Stomach (tissue), 19 donors: ENCODE measurements at places on chromosomes 11 and 22. TPM values are rescaled to one million over a fixed set of nuclear protein-coding genes. Genes with fewer than 3 reads are reported as not detected.

- no peak for DNase-seq
- H3K4me1 ChIP-seq: no peaks in the 10 kb centered on the region
- H3K36me3 ChIP-seq: no peaks in the 10 kb centered on the region
- no peak overlapping the region for H3K27ac ChIP-seq
- H3K27me3 ChIP-seq: no peaks in the 10 kb centered on the region
Observed at GRCh38 chr11:39571081-39571480, 1888.4 kb downstream of the LRRC4C start.

GRCh38 chr11:5224538-5225479, 2.1 kb downstream of the HBB start:
- H3K27me3 ChIP-seq: no peaks in the 10 kb centered on the region
- no peaks in the 10 kb centered on the region for H3K36me3 ChIP-seq
- H3K4me1 ChIP-seq: no peaks in the 10 kb centered on the region
- DNase-seq: no peak
- H3K4me3 ChIP-seq: no peak overlapping the region

OR52N2 gene
- 1.4 TPM for polyA plus RNA-seq

SAA4 gene
- polyA plus RNA-seq: not detected

CDON gene
- 0.31 TPM for polyA plus RNA-seq

GRCh38 chr11:69609351-69609750, 31.6 kb upstream of the CCND1 start:
- no peak overlapping the region for H3K27ac ChIP-seq
- H3K27me3 ChIP-seq: peaks cover 15% of the 10 kb centered on the region
- H3K4me3 ChIP-seq: no peak overlapping the region
- no peaks in the 10 kb centered on the region for H3K36me3 ChIP-seq
- H3K4me1 ChIP-seq: no peaks in the 10 kb centered on the region

DNA sequence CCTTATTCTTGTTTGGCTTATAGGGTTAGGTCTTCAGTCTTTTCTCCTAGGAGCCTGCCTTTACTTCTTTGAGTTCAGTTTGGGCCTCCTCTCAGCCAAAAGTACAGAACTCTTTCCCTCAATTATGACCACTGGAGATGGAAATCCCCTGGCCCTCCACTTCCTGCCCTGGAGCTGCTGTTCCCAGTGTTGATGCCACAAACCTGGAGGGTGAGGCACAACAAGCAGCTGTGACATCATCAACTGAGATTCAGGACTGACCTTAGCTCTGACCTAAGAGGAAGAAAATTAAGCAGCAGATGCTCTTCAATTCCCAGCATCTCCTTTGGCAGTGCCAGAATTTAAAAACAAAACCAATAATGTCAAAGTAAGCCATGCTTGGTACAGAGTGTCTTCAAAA, 3.0 kb downstream of the ABTB2 start:
- no peaks in the 10 kb centered on the region for H3K36me3 ChIP-seq
- no peak overlapping the region for H3K4me3 ChIP-seq
- no peak for DNase-seq
- H3K27ac ChIP-seq: no peak overlapping the region
- H3K27me3 ChIP-seq: peaks cover 11% of the 10 kb centered on the region

- DNase-seq: no peak
- no peaks in the 10 kb centered on the region for H3K4me1 ChIP-seq
- no peaks in the 10 kb centered on the region for H3K36me3 ChIP-seq
- H3K27me3 ChIP-seq: peaks cover 12% of the 10 kb centered on the region
Observed at GRCh38 chr11:132318421-132319157, 948.2 kb downstream of the NTM start.

DNA sequence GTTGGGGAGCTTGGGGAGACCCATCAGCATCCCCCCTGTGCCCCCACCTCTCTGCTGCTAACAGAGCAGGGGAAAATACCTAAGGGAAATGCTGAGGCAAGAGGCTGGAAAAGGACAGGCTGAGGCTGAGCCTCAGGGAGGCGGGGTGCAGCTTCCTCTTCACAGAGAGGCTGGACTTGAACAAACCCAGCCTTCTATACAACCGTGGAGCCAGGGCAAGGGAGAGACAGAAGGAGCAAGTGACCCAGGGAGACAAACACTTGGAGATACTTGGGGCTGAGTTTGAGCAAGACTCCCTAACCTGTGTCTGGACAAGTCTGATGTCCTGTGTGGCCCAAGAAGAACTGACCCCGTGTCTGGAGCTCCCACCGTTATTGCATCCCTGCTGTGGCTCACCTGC, at the start of gene SLCO2B1:
Gene SLCO2B1 (plus strand): TSS at position 229 of the 400 bp plus-strand sequence. CDS start 275 bp downstream, outside the sequence.
- peaks cover 9% of the 10 kb centered on the region for H3K4me1 ChIP-seq
- H3K36me3 ChIP-seq: no peaks in the 10 kb centered on the region
- peak within 1 kb of the TSS; percentile 43 for H3K27ac ChIP-seq
- peak within 1 kb of the TSS; percentile 21 for H3K4me3 ChIP-seq

GRCh38 chr11:32576456-32576855, 7.2 kb upstream of the EIF3M start:
- no peak for DNase-seq
- no peak overlapping the region for H3K27ac ChIP-seq
- peaks cover 5% of the 10 kb centered on the region for H3K27me3 ChIP-seq
- H3K4me1 ChIP-seq: no peaks in the 10 kb centered on the region

RFPL2 gene
- polyA plus RNA-seq: not detected

GRCh38 chr11:26201411-26201810, 130.5 kb upstream of the ANO3 start:
- no peak overlapping the region for H3K27ac ChIP-seq
- no peak overlapping the region for H3K4me3 ChIP-seq
- no peaks in the 10 kb centered on the region for H3K27me3 ChIP-seq

DNA sequence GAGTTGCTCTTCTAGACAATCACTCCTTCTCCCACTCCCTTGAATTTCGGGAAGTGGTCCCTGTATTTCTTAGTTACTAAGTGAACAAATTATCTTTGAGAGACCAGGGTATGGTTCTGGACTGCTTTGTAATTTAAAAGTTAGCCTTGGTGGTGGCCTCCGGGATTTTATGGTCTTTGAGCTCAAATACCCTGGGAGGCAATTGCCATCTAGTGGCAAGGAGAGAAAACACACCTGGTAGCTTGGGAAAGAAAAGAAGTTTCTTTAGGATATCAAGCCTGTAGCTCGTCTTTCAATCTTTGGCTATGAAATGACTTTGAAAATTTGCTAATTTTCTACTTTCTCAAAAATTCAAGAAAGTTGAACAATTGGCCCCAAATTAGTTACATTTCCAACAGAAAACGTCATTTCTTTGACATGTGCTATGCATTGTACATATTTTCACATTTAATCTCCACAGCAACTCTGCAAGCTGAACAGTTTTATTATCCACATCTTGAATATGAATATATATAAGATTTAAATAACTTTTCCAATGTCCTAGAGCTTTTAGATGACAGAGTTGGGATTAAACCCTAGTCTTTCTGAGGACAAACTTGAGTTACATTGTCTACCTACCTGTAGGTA, 39.1 kb downstream of the MMP27 start:
- no peaks in the 10 kb centered on the region for H3K36me3 ChIP-seq
- no peak overlapping the region for H3K4me3 ChIP-seq
- no peaks in the 10 kb centered on the region for H3K4me1 ChIP-seq

- H3K4me3 ChIP-seq: no peak overlapping the region
- peak; percentile 85 for DNase-seq
- no peak overlapping the region for H3K27ac ChIP-seq
- H3K36me3 ChIP-seq: peaks cover 79% of the 10 kb centered on the region
- no peaks in the 10 kb centered on the region for H3K27me3 ChIP-seq
Observed at GRCh38 chr22:24325105-24325757, 54.6 kb downstream of the SPECC1L start.

NAALADL1 gene
- polyA plus RNA-seq: 10.0 TPM

KRTAP5-7 gene
- polyA plus RNA-seq: not detected

- no peaks in the 10 kb centered on the region for H3K36me3 ChIP-seq
- H3K27me3 ChIP-seq: peaks cover 20% of the 10 kb centered on the region
- peak within 1 kb of the TSS; percentile 71 for H3K4me3 ChIP-seq
- H3K27ac ChIP-seq: peak within 1 kb of the TSS; percentile 81
- peaks cover 18% of the 10 kb centered on the region for H3K4me1 ChIP-seq
Observed at GRCh38 chr11:122655527-122656072, at the start of gene UBASH3B. Gene UBASH3B, plus strand, starts transcription at chr11:122655722. Its CDS starts 328 bp downstream, at chr11:122656050.

DNA sequence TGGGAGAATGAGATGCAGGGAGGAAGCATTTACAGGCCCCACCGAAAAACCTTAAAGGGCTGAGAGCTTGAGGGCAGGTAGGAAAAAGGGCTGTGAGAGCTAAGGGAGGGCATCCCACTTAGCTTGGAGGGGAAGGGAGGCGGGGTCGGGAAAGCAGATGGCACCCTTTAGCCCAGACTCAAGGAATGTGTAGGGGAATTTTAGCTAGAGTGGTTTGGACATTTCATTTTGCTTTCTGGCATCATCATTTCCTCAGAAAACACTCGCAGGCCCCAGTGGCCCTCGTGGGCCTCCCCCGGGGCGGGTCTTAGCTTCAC, 846 bp upstream of the STIM1 start:
- H3K4me1 ChIP-seq: peaks cover 34% of the 10 kb centered on the region
- peak overlapping the region; percentile 90 for H3K4me3 ChIP-seq
- no peak for DNase-seq
- peak overlapping the region; percentile 99 for H3K27ac ChIP-seq

- no peaks in the 10 kb centered on the region for H3K36me3 ChIP-seq
- H3K4me1 ChIP-seq: no peaks in the 10 kb centered on the region
- no peak overlapping the region for H3K4me3 ChIP-seq
- no peaks in the 10 kb centered on the region for H3K27me3 ChIP-seq
- no peak overlapping the region for H3K27ac ChIP-seq
Observed at GRCh38 chr11:80816966-80817365, 1376.1 kb upstream of the TENM4 start.

DNA sequence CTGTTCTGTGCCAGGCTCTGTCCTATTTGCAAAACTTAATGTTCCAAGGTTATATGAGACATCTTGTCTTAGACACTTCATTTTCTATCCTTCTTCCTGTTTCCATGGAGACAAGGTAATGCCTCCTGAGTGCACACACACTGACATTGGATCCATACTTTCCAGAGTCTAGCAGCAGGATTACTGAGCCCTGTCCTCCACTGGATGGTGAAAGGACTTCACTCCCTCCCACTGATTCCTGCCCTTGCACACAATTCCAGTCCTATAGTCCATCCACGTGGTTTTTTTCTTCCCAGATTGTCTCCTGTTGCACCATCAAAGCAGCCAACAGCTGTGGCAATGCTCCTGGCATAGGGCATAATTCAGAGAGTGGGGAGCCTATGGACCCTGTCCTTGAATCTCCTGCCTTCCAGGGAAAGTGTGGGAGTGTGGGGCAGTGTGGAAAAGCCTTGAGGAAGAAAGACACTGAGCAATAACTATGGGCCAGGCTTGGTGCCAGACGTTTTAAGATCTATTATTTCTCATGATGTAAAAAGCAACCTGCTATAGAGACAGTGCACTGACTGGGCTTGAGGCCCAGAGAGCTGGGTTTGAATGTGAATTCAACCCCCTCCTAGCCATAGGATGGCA, 31.3 kb downstream of the SERPINH1 start:
- H3K27ac ChIP-seq: no peak overlapping the region
- no peaks in the 10 kb centered on the region for H3K36me3 ChIP-seq
- H3K4me3 ChIP-seq: no peak overlapping the region
- no peaks in the 10 kb centered on the region for H3K4me1 ChIP-seq
- DNase-seq: no peak
- H3K27me3 ChIP-seq: no peaks in the 10 kb centered on the region

GRCh38 chr11:74006743-74007304, 2.1 kb downstream of the UCP3 start:
- H3K27ac ChIP-seq: no peak overlapping the region
- no peaks in the 10 kb centered on the region for H3K27me3 ChIP-seq
- H3K4me1 ChIP-seq: peaks cover 31% of the 10 kb centered on the region
- peaks cover 15% of the 10 kb centered on the region for H3K36me3 ChIP-seq

GRCh38 chr11:28107191-28107749, 686 bp downstream of the KIF18A start:
- peak overlapping the region; percentile 91 for H3K27ac ChIP-seq
- no peaks in the 10 kb centered on the region for H3K27me3 ChIP-seq
- no peaks in the 10 kb centered on the region for H3K36me3 ChIP-seq
- H3K4me1 ChIP-seq: peaks cover 46% of the 10 kb centered on the region
- DNase-seq: no peak

- no peak overlapping the region for H3K27ac ChIP-seq
- DNase-seq: no peak
- no peaks in the 10 kb centered on the region for H3K36me3 ChIP-seq
- H3K4me1 ChIP-seq: peaks cover 24% of the 10 kb centered on the region
Observed at GRCh38 chr11:78298291-78298771, 109.6 kb downstream of the USP35 start.

- H3K27me3 ChIP-seq: no peaks in the 10 kb centered on the region
- H3K27ac ChIP-seq: no peak overlapping the region
- DNase-seq: no peak
- H3K4me1 ChIP-seq: no peaks in the 10 kb centered on the region
- no peaks in the 10 kb centered on the region for H3K36me3 ChIP-seq
- no peak overlapping the region for H3K4me3 ChIP-seq
Observed at GRCh38 chr11:116037861-116038260, 533.6 kb upstream of the CADM1 start.

DNA sequence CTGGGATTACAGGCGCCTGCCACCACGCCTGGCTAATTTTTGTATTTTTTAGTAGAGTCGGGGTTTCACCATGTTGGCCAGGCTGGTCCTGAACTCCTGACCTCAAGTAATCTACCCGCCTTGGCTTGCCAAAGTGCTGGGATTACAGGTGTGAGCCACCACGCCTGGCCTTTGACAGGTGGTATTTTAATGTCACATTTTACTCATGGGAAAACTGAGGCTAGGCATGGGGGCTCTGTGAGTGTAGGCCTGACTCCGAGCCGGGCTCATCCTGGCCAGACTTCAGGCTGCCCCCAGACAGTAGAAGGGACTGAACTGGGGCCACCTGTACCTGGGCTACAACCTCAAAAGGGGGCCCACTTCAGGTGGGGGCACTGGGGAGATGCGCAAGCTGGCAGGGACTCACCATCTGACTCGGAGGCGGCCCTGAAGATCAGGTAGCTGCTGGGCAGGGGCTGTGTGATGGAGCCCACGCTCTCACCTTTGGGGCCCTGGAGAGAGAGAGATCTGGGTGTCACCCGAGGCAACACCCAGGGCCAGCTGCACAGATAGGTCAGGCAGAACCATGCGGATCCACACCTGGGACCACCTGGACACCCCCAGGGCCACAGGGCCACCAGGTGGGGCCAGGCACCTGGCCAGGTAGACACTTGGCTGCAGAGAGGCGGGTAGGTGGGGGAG, 45.8 kb downstream of the OSBPL5 start:
- H3K4me3 ChIP-seq: no peak overlapping the region
- no peak overlapping the region for H3K27ac ChIP-seq
- no peaks in the 10 kb centered on the region for H3K27me3 ChIP-seq
- peaks cover 12% of the 10 kb centered on the region for H3K36me3 ChIP-seq
- no peak for DNase-seq
- peaks cover 13% of the 10 kb centered on the region for H3K4me1 ChIP-seq

MISFA gene
- 4.6 TPM for polyA plus RNA-seq

GRCh38 chr22:23889620-23890019, 4.6 kb upstream of the MIF start:
- no peaks in the 10 kb centered on the region for H3K36me3 ChIP-seq
- no peaks in the 10 kb centered on the region for H3K27me3 ChIP-seq
- DNase-seq: peak; percentile 40
- peaks cover 27% of the 10 kb centered on the region for H3K4me1 ChIP-seq

- H3K36me3 ChIP-seq: no peaks in the 10 kb centered on the region
- H3K4me1 ChIP-seq: no peaks in the 10 kb centered on the region
- no peak for DNase-seq
- no peak overlapping the region for H3K27ac ChIP-seq
- no peaks in the 10 kb centered on the region for H3K27me3 ChIP-seq
Observed at GRCh38 chr11:119796363-119797060, 67.5 kb upstream of the NECTIN1 start.
